ENCODE measurements at places on chromosomes 3 and 15. TPM values are rescaled to one million over a fixed set of nuclear protein-coding genes. Genes with fewer than 3 reads are reported as not detected.

GRCh38 chr3:33646406-33646805 is 71.6 kb downstream of the CLASP2 start:
- no peak for DNase-seq

GRCh38 chr3:154301561-154301960 is 22.7 kb downstream of the DHX36 start:
- no peak for DNase-seq

DNA sequence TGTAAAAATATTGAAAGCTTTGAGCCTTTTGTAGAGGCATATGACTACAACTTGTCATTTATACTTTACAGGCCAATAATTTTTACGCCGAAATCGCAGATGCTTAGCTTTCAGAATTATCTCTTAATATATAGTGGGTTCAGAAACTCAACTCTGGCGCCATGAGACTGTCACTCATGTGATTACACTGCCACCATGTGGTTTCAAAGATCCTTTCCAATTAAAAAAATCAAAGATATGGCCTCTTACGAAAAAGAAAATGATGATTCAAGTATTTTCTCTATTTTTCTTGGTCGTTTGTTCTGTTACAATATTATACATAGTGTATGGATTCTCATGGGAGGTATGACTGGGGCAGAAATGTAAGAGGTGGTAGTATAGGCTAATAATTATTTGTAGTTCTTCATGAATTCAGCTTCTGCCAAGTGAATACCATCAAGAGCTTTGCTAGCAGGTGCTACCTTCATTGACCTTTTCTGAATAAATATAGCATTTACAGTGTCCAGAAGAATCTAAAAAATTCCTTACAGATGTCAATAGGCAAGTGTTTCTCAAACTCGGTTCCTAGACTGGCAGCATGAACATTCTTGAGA is 751.7 kb upstream of the GOLIM4 start:
- DNase-seq, result no peak

- no peak for DNase-seq
Measured at GRCh38 chr3:171157980-171158379, 131.5 kb upstream of the SLC2A2 start.

The LXN gene
- total RNA-seq, result 24.9 TPM

The ISLR gene
- total RNA-seq, result 120 TPM

The BNC1 gene
- total RNA-seq, result 0.58 TPM

The FBLN2 gene
- 236 TPM for total RNA-seq
